ENCODE measurements at places on chromosomes 11 and 22.

DNA sequence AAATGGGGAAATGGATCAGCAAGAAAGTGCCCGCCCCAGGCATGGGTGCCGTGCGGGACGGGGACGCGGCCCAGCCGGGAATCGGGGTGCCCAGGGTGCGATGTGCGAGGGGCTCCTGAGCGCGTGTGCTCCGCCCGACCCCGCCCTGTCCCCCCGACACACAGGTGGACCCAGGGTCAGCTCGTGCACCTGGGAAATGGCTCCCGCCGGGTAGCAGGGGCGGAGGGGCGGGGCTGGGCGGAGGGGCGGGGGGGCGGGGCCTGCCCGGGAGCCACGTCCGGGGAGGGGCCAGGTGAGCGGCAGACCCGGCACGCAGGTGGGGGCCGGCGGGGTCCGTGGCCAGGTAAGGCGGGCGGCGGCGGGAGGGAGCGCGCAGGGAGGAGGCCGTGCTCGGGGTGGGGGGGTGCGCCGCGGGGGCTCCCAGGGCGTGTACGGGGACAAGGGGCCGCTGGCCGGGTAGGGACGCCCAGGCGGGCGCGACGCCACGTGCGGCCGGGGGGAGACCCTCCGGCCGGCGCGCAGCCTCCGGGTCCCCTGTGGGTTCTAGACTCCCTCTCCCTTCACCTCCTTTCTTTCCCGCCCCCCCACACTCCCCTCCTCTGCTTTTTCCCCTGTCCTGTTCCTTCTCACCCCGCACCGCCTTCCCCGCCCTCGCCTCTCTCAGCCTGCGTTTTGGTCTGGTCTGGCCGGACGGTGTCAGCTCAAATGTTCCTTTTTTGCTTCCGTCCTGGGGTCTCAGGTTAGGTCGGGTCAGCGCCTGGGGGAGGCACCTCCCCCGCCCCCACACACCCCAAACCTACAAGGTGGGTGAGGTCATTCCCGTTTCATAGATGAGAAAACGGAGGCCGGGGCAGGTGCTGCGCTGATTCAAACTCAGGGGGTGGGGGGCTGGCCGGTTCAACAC is at the start of gene ARHGAP8:
ARHGAP8 (plus strand) TSS at position 291 of the 904 bp plus-strand sequence. CDS start 33,953 bp downstream, outside the sequence.
- DNase-seq: no peak

DNA sequence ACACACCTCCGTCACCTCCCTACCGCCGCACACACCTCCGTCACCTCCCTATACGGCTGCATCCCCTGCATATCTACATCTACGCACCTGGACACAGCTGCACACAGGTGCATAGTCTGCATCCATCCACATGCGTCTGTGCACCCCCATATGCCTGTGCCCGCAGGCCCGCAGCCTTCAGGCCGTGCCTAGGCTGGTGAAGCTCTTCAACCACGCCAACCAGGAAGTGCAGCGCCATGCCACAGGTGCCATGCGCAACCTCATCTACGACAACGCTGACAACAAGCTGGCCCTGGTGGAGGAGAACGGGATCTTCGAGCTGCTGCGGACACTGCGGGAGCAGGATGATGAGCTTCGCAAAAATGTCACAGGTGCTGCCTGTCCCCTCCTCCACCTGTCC is 4.8 kb downstream of the PKP3 start:
- DNase-seq: no peak

DNA sequence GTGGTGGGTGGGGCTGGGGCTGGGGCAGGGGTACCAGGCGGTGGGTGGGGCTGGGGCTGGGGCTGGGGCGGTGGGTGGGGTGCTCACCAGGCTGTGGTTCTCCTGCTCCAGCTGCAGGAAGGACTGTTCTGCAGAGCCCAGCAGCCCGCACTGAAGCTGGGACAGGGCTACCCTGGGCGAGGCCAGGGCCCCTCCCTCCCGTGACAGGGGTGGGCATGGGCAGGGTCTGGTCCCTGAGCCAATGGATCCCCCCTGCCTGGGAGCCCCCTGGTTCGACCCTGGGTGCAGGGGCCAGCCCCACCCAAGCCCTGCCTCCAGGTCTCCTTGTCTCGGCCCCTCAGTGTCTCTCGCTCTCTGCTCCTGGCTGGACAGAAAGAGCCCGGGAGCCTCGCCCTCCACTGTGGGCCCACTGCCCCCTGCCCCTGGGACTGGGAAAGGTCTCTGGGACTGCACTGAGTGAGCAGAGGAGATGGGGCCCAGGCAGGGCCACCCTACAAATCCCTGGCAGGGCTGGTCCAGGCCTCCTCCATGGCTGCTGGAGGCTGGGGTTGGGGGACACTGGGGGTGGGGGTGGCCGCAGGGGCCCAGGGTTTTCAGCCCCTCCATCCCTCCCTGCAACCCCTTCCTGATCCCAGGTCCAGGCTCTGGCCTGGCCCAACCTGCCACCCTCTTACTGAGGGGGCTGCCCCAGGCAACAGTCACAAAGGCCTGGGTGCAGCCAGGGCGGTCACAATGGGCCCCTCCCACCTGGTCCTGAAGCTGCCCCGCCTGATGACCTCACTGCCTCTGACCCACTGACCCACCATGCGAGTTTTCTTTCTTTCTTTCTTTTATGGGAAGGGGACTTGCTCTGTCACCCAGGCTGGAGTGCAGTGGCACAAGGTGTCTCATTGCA is at the start of gene CCDC188:
CCDC188 (minus strand) TSS at position 675 of the 895 bp plus-strand sequence; CDS start at position 606, 69 bp downstream.
- no peak for DNase-seq

GRCh38 chr11:96014217-96014616 is 90.3 kb upstream of the MTMR2 start:
- DNase-seq: no peak

- DNase-seq: no peak
Measured at GRCh38 chr11:2777386-2777785, 77.6 kb upstream of the KCNQ1OT1 start.

DNA sequence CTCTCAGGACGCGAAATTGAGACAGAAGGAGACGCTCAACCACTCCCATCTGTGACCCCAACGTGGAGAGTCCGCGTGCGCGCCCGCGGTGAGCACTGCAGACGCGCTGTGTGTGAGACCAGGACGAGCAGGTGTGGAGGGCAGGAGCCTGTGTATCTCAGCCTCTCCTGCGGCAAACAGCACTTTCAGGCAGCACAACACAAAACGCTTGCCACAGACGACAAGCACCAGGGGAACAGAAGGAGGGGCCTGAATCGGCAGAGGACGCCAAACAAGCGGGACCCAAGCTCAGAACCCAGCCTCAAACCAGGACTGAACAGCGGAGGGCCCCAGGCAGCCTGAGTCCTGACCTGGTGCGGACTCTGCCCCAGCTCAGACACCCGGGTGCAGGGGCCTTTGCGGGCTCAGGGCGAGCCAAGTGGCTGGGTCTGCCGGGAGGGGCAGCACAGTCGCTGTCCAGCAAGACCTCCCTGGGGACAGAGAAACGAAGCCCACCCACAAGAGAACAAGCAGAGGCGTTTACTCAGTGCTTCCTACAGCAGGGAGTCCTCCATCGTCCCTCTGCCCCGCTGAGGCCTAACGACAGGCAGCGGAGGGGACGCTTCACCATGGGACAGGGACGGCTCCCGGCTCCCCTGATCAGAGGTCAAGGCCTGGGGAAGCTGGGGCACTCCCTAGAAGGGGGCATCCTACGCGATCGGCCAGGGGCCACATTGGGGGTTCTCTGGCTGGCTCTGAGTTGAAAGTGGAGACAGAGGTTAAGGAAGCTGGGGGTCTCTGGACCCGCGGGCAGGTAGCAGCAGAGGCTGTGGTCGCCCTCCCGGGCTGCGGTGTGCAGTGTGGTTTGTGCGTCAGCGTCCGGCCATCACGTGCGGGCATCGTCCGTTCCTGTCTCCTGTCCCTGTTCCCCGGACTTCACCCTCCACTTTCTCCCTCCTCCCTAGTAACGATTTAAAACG is 560.8 kb downstream of the BRD1 start:
- no peak for DNase-seq

DNA sequence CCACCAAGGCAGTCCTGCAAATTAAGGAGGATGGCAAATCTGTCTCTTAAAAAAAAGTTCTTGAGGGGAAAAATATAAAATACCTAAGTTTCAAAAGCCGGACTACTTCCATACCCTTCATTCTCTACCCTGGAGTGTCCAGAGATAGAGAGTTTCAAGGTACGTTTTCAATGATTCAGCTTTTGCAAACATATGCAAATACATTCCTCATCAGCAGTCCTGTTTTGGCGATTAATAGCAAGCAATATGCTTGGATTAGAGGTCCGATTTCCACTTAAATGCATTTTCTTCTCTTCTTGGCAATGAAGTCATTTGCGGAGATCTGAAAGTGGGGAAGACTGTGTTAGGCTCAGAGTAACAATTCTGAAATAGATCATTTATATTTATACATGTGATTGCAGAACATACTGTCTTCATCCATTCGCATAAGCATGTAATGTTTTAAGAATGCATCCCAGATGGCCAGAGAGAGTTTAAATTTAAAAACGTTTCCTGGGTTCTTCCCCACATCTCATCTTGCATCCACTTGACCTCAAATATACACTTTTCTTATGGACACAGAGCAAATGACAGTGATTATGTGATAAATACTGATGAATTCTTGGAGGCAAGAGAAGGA is 13.8 kb upstream of the TFIP11 start:
- DNase-seq: no peak

GRCh38 chr11:72396041-72396440 is 38.3 kb downstream of the CLPB start:
- no peak for DNase-seq

- no peak for DNase-seq
Measured at GRCh38 chr11:134355136-134355535, 23.3 kb downstream of the GLB1L2 start.

GRCh38 chr22:44639891-44640617 is 62.0 kb upstream of the PRR5 start:
- DNase-seq: no peak

GRCh38 chr11:67119585-67120391 is 725 bp downstream of the KDM2A start:
- DNase-seq: no peak

GRCh38 chr11:92830377-92831155 is 138.9 kb upstream of the MTNR1B start:
- DNase-seq: no peak

DNA sequence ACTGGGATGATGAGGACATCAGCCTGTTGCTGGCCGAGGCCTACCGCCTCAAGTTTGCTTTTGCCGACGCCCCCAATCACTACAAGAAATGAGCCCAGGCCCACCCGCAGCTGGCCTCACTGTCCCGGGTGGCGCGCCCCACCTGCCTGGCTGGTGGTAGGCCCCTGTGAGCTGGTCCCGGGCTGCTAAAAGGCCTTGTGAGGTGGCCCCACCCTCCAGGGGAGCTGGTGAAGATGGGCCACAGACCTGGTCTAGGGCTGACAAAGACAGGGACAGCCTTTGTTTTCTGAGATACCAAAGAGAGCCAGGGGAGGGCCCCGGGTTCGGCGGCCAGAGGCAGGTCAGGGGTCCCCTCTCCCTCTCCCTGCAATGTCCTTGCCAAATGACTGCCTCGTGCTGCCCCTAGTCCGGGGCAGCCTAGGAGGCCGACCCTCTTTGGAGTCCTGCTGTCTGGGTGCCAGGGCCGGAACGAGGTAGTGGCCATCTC is 411.1 kb downstream of the TBC1D22A start:
- DNase-seq: no peak

- DNase-seq: no peak
Measured at GRCh38 chr11:104652996-104653395, 245.3 kb downstream of the CASP12 start.

GRCh38 chr11:119282495-119282894 is 34.4 kb downstream of the MCAM start:
- no peak for DNase-seq

DNA sequence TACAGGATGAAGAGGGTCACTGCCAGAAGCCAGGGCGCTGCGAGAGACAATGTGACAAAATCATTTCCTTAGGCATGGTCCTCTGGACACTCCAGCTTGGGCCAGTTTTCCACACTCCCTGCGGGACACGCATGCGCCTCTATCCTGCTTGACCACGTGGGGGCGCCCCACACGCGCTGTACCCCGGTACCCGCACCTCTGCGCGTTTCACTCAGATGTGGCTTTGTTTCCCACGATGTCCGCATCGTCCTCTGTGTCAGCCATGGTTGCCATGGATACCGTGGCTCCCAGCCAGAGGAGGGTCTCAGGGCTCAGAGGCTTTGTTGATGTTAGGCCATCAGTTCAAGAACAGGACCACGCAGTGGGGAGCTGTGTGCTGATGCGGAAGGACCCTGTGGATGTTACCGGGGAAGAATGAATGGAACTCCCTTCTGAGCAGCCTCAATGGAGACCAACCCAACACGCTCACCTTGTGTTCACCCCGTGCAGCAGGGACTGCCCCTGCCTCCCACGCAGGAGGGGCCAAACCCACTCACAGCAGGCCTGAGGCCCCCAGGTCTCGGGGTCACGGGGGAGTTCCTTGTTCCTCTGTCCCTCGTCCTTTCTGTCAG is 101.1 kb upstream of the SLC22A12 start:
- no peak for DNase-seq

DNA sequence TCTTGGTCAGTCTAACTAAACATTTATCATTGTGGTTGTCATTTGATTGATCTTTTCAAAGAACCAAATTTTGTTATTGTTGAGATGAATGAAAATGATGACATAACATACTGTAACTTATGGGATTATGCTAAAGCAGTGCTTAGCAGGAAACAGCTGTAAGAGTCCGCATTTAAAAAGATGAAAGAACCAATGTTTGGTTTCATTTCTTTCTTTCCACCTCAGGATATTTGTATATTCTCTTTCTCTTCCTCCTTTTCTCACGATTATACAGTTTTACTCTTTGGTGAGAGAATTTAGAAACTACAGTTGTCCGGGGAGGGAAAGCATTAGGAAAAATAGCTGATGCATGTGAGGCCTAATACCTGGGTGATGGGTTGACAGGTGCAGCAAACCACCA is 23.1 kb downstream of the PIH1D2 start:
- DNase-seq: no peak

- DNase-seq: no peak
Measured at GRCh38 chr11:123603666-123604065, 50.8 kb downstream of the SCN3B start.

DNA sequence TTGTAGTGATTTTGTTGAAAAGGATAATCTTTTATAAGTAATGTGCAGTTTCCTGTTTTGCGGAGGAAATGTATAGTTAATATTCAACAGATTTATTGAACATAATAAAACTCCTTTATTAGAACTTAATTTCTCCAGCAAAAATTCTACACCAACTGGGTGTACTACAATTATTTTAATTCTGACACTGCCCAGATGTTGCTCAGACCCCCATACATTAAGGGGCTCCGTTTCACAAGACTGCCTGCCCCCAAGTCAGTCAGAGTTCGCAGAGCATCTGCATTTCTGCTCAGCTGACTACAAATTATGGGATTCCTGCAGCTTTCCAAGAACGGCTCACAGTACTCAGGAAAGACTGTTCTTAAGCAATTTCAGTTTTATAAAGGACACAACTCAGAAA is 6.2 kb downstream of the CEP57 start:
- no peak for DNase-seq

Measured in activated CD4-positive, CD25-positive, alpha-beta regulatory T cell (primary cell).